ENCODE measurements at places on chromosomes 5 and 9.

DNA sequence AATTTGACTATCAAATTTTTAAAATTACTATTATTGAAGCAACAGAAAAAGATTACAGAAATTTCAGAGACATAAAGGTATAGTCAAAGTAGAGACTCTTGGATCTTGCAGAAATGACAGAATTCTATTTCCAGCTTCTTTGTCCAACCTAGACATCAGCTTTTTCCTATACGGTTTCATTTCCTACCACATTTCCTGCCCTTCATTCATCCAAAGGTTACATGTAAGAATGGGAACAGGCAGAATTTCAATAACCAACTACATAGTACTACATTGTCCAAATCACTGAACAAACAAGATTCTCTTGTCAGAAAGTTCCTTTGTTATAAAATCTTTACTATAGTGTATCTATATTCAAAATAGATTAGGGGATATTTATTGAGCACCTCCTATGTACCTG lies 124.9 kb downstream of the FANCC start:
- no peak for DNase-seq

DNA sequence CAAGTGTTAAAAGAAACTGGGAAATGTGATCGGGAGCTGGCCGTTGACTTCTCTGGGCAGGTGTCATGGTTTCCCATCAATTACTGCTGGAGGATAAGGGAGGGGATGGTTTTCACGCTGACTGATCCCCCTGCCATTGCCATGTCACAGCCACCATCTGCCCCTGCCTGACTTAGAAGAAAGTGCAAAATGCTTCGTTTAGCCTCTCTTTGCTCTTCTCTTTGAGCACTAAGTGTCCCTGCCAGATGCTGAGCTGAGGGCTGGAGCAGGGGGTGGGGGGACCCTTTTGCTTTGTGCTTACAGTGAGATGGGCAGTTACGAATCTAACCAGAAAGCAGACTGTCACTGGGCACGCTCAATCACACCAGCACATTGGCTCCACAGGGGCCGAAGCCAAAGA lies 138.4 kb upstream of the ALDH1B1 start:
- no peak for DNase-seq

DNA sequence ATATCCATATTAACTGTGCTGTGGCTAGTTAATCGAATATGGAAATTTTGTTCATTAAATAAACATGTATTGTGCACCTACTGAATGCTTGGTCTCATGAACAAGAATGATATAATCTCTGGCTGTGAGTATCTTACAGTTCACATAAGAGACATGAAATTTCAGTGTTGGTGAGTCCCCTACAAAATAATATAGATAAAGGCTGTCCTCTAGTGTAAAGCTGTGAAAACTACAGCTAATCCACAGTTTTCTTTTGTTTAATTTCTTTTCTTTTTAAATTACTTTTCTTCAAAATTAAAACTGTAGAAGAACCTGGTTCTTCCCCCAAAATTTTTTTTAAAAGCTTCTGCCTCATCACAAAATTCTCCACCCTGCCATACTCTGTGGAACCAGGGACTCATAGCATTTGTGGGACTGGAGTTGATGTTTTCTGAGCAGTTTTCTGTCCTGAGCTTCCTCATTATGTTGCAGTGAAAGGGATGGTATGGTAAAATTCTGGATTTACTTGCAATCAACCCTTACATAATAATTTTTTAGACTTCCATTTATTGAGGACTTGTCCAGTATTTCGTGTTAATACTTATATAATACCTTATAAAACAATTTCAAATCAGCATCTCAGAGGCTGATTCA lies 135.0 kb downstream of the STK32A start:
- DNase-seq, result no peak

DNA sequence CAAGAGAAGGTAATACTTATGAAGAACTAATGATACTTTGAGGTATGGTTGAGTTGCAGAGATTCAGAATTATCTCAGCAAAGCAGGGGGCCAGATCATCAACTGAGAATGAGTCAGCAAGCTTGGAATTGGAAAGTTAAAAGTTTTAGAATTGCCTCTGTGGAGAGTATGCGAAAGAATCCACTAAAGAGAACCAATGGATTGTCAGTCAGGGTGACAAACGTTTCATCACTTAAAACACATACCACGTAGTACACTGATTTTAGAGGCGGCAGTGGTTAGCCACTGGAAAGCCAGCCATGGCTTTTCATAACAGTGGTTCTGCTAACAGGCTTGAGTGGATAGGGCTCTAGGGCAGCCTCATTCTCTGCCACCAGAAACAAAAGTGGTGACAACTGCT lies 30.7 kb downstream of the AOPEP start:
- DNase-seq, result no peak

- DNase-seq, result no peak
Observed at GRCh38 chr5:94910721-94911120, 292.3 kb downstream of the SLF1 start.

DNA sequence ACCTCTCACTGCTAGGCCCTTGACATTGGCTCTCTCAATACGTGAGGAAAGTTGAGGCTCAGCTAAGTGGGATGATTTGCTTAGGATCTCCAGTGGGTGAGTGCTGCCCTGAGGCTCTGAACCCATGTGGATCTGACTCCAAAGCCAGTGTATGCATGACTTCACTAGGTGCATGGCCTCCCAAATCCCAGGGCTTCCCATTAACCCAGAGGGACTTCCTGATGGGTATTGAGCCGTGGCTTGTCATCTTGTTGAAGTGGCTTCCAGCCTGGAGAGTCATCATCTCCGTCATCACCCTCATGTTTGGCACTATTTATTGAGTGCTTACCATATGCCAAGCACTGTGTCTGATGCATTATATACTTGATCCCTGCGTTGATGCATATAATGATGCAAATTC lies 37.3 kb upstream of the TEX48 start:
- no peak for DNase-seq

- no peak for DNase-seq
Observed at GRCh38 chr5:17398431-17398830, 99.6 kb upstream of the TAF11L2 start.

- DNase-seq, result no peak
Observed at GRCh38 chr9:123327697-123328100, 28.3 kb upstream of the CRB2 start.

DNA sequence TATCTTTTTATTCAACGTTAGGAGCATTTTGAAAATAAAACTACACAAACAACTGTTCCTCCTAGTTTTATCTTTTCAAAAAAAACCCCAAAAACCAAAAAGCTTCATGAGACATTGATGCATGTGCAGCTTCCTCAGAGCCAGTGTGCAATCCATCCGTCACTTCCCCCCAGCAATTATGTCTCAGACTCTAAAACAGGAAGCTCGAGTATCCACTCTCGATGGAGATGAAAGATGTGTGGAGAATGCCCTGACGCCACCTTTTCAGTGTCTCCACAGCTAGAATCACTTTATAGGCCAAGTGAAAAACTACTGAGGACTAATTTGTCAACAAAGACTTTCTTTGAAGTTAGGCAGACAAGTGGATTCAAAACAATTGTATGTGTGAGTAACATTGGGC lies 408.9 kb upstream of the SMARCA2 start:
- no peak for DNase-seq

DNA sequence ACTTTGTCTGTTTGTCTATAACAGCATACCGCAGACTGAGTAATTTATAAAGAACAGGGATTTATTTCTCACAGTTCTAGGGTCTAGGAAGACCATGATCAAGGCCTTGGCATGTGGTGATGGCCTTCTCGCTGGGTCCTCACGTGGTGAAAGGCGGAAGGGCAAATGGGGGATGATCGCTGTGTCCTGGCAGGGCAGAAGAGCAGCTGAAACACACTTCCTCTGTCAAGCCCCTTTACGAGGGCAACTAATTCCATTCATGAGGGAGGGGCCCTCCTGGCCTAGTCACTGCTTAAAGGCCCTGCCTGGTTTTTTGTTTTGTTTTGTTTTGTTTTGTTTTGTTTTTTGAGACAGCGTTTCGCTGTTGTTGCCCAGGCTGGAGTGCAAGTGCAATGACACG lies 41.9 kb upstream of the UBTD2 start:
- no peak for DNase-seq

- no peak for DNase-seq
Observed at GRCh38 chr9:130955947-130956621, 17.0 kb upstream of the FIBCD1 start.

GRCh38 chr9:426264-426663 lies 211.6 kb downstream of the DOCK8 start:
- DNase-seq, result no peak

- DNase-seq, result no peak
Observed at GRCh38 chr5:38403406-38403805, 145.0 kb downstream of the EGFLAM start.

DNA sequence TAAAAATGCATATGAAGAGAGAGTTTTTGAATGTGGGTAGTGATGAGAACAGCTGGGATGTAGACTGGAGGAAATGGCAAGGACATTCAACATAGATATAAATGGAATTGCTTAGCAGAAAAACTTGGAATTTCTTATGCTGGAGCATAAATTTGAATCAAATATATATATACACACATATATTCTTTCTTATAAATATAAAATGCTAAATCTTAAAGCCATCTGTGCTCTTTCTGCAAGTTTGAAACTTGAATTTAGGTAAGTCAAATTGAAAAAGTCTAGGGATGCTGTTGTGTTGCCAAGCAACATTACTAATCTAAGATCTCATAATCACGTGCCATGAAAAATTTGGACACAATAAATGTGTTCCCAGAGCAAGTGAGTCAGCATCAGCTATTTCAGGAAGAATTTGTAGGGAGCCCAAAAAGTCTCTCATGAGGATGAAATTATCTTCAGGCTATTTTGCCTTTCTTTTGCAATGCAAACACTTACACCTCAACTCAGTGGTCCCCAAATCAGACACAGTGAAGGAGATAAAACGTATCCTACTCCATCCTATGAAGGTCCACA lies 58.4 kb upstream of the ALDH1A1 start:
- no peak for DNase-seq

GRCh38 chr9:15278091-15278687 lies 28.8 kb downstream of the TTC39B start:
- DNase-seq, result no peak

DNA sequence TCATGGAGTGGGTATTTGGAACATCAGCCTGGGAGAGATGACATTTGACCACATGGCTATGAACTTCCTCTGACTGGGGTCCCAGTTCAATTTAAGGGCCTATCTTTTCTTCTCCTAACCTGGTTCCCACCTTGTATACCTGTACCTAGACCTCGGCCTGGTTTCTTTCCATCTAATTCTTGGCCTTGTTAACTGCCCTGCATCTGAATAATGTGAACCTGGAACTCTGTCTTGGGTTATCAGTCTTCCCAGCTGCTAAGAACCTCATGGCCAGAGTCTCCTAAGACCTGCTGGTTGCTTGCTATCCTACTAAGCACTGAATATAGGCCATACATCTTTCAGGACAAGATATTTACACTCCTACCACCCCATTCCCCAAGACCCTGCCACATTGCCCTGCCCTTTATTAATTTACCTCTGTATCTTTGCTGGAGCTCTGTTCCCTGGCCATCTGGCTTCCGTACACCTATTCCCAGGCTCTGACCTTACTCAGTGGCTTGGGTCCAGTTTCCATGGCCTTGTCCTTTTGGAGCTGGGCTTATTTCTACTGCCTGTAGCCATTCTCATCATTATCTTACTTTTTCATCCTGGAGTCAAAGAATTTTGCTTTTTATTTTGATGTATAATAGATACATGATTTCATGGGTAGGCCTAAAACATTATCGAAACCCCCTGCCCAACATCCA lies 6.6 kb downstream of the PSAT1 start:
- no peak for DNase-seq

GRCh38 chr5:122300374-122300773 lies 11.7 kb upstream of the SNCAIP start:
- DNase-seq, result no peak

GRCh38 chr9:35180801-35181200 lies 19.0 kb downstream of the UNC13B start:
- no peak for DNase-seq

GRCh38 chr9:91496351-91496750 lies 72.7 kb upstream of the NFIL3 start:
- no peak for DNase-seq

GRCh38 chr9:35488021-35488420 lies 1.9 kb upstream of the RUSC2 start:
- no peak for DNase-seq

- DNase-seq, result no peak
Observed at GRCh38 chr9:108746864-108747263, 108.9 kb downstream of the ACTL7B start.

DNA sequence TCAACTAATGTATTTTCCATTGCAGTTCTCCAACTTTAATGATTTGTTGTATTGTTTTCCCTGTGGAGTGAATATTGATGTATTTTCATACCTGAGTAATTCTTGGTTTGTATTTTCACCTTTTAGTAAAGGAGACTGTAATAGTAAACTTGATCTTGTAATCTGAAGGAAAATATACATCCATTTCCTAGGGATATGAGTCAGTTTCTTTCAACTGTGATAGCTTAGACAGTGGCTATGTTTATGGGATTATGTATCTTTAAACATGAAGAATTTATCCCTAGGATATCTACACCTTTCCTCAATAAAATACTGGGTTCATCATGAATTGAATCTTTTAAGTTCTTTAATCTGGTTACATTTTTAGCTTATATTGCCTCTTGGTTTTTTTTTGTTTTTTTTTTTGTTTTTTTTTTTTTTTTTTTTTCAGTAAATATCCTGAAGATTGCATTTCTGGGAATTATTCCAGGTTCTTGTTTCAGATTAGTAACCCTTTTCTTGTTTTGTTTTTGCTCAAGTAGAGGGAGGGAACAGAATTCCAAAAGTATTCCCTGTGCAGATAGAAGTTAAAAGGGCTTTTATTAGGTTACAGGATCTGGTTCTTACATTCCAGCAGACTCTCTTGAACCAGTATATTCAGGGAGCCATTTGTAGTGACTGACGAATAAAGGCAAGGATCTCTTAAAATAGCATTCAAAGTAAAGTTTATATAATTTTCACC lies 7.1 kb downstream of the WDR36 start:
- DNase-seq, result no peak

- DNase-seq, result no peak
Observed at GRCh38 chr9:122797316-122798063, 2.4 kb upstream of the OR1K1 start.

GRCh38 chr9:114336699-114337395 lies 7.2 kb downstream of the ORM2 start:
- DNase-seq, result no peak

DNA sequence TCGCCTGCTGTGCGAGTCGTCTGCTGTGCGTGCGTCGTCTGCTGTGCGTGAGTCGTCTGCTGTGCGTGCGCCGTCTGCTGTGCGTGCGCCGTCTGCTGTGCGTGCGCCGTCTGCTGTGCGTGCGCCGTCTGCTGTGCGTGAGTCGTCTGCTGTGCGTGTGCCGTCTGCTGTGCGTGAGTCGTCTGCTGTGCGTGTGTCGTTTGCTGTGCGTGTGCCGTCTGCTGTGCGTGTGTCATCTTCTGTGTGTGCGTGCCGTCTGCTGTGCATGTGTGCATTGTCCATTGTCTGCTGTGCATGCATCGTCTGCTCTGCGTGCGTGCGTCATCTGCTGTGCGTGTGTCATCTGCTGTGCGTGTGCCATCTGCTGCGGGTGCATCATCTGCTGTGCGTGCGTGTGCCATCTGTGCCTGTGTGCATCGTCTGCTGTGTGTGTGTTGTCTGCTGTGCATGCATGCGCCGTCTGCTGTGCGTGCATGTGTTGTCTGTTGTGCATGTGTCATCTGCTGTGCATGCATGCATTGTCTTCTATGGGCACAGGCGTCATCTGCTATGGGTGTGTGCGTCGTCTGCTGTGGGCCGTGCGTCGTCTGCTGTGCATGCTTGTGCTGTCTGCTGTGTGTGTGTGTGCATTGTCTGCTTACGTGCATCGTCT lies 68.6 kb upstream of the IRX4 start:
- DNase-seq, result no peak

All from naive thymus-derived CD4-positive, alpha-beta T cell (primary cell).